ENCODE measurements at places on chromosomes 11 and 22.

DNA sequence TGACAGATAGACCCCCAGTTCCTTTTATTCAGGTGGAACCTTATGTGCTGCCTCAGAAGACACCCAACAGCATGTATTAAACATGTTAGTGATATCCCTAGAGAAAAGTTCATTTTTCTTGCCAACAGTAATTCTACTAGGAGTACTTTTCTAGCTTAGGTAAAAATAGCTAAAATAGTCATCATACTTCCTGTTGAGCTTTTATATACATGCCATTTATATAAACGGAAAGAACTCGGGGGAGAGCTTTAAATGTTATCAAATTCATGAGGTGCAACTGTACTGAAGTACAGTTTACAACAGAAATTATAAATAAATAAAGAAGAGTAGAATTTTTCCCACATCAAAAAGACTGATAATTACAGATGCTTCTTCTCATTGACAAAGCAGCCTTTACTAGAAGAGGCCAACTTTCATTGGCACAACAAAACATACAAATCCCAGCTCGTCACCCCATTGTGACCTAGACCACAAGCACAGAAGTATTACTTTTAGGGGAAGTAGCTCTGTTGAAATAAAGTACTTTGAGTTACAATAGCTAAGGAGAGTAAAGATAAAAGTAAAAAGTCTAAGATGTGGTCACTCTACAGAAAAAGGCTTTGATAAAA, 59.1 kb upstream of the POU2AF2 start:
- DNase-seq: no peak

GRCh38 chr11:60119710-60120109, 31.2 kb downstream of the MS4A2 start:
- no peak for DNase-seq

DNA sequence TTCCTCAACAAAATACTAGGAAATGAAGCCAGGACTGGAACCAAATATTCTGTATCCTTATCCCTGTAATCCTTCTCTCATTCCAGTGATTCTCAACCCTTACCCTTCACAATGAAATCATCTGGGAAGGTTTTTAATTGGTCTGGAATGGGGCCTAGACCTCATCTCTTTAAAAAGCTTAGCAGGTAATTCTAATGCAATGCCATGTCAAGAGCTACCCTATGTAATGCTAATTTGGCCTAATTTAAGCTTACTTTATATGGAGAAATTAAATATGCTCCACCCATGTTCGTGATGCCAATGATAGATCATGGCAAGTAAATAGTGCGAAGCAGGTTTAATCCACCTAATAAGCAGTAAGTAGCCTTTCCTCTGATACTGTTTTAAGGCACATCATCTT, 101.7 kb downstream of the SGSM3 start:
- no peak for DNase-seq

- no peak for DNase-seq
Observed at GRCh38 chr11:45373506-45374035, 87.4 kb upstream of the SYT13 start.

DNA sequence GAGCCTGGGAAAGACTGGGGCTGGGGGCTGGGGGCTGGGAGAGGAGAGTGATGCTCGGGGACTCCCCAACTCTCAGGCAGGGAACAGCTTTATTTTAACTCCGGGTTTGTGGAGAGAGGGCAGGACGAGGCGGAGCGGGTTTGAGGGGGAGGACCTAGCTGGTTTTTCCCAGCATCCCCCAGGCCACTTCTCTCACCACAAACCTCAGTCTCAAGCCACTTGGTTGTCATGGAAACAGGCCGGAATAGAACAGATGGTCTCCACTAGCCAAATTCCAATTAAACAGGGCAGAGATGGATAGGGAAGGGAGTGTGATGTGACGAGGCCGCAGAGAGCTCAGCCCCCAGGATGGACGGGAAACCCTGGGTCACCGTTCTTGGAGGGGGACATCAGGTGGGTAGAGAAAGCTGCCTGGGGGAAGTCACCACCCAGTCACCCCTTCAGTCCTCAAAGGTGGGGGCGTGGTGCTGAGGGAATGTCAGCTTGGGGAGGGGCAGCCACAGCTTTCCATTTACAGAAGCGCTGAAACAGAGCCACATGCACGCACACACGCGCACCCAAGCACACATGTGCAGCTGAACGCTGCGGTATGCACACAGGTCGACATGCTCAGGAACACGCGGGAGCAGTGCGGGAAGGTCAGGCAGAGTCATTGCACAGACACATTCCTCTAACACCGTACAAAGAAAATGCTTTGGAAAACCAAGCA, 19.2 kb downstream of the NECTIN1 start:
- no peak for DNase-seq

Data from activated CD8-positive, alpha-beta memory T cell treated with anti-CD3 and anti-CD28 coated beads for 48 hours (primary cell).